Activated naive CD8-positive, alpha-beta T cell treated with anti-CD3 and anti-CD28 coated beads, Interleukin-2, amount 10 ng/mL, durations not matched to agents 7 days and 5 days (primary cell): ENCODE measurements at places on chromosomes 6 and 20. TPM values are rescaled to one million over a fixed set of nuclear protein-coding genes. Genes with fewer than 3 reads are reported as not detected.
A peak's percentile ranks its signal among the peaks of the same experiment; 100 is the strongest.

The STMND1 gene
- total RNA-seq, result not detected

The RBPJL gene
- total RNA-seq, result not detected

The DNAH8 gene
- total RNA-seq, result 0.06 TPM

The OTOR gene
- total RNA-seq, result not detected

The KCNK16 gene
- total RNA-seq, result not detected

The CD40 gene
- total RNA-seq, result 3.1 TPM

The TSHZ2 gene
- total RNA-seq, result 0.54 TPM

The DPM1 gene
- total RNA-seq, result 48.9 TPM

DNA sequence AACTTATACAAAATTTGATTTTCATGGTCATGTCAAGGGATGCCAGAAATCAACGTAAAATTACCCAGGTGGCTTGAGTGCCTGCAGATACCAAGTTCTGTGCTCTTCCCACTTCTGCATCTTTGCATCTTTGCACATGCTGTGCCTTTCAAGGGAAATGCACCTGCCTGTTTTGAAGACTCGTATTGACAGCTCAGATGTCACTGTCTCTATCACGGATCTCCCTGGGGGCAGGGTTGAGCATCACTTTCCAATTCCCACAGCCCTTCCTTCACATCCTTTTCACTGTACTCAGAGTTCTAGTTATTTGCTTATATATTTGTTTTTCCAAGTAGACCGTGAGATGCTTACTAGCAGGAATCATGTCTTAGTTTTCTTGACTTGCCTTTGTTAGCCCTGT is 274.2 kb downstream of the CDH26 start:
- no peak for DNase-seq

- no peak for DNase-seq
Measured at GRCh38 chr20:57782631-57783041, 72.8 kb upstream of the PMEPA1 start.

GRCh38 chr6:21133901-21134300 is 459.6 kb upstream of the SOX4 start:
- DNase-seq, result no peak

DNA sequence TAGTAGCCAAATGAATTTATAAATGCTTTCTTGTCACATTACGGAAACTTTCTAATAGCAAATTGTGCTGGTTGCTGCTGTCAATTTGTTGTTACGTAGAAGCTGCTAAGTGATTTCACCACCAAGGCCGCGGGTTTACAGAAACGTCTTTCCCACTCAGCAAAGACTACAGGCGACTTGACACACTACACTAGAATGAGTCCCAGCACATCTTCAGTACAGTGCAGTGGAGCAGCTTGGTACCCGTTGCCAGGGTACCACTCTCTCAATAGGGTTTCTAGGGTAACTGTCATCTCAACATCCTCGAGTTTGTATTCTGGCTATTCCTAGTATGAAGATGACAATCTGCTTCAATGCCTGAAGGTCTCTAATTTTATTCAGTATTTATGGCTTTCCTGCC is 22.7 kb upstream of the ZDHHC14 start:
- no peak for DNase-seq

DNA sequence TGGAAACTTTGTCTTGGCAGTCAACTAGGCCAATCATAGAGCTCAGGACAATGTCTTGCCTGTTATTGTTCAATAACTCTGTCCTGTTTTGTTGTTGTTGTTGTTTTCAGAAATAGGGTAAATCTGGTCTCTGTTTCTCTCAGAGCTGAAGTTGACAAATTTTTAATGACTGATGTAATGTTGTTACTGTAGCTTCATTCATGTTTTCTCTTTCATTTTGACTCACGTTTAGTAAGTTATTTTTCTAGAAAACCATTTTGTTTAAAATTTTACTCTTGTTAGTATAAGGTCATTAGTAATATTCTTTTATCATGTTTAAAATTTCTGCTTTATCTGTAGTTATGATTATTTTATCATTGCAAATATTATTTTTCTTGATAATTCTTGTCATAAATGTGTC is 51.6 kb upstream of the GRIK2 start:
- no peak for DNase-seq

- no peak for DNase-seq
Measured at GRCh38 chr6:41161380-41161779, 1.5 kb downstream of the TREM2 start.

DNA sequence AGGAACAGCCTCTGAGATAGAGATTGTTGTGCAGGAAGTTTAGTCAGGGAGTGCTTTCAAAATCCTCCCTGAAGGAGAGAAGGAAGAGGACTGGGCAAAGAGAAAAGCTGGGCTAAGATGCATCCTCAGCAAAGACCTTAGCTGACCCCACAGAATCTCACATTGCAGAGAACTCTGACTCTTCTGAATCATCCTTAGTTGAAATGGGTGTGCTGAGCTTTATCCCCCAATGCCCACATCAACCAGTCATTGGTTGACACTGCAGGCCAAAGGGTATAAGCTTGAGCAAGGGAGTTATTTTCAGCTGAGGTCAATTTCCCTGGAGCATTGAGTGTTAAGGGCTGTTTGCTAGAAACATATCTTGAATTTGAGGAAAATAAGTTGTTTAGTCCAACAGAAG is 732.2 kb downstream of the CBLN4 start:
- DNase-seq, result no peak

- no peak for DNase-seq
Measured at GRCh38 chr20:58469616-58470015, 45.6 kb downstream of the APCDD1L start.

GRCh38 chr20:56393653-56394052 is 1.2 kb downstream of the CSTF1 start:
- DNase-seq, result no peak

DNA sequence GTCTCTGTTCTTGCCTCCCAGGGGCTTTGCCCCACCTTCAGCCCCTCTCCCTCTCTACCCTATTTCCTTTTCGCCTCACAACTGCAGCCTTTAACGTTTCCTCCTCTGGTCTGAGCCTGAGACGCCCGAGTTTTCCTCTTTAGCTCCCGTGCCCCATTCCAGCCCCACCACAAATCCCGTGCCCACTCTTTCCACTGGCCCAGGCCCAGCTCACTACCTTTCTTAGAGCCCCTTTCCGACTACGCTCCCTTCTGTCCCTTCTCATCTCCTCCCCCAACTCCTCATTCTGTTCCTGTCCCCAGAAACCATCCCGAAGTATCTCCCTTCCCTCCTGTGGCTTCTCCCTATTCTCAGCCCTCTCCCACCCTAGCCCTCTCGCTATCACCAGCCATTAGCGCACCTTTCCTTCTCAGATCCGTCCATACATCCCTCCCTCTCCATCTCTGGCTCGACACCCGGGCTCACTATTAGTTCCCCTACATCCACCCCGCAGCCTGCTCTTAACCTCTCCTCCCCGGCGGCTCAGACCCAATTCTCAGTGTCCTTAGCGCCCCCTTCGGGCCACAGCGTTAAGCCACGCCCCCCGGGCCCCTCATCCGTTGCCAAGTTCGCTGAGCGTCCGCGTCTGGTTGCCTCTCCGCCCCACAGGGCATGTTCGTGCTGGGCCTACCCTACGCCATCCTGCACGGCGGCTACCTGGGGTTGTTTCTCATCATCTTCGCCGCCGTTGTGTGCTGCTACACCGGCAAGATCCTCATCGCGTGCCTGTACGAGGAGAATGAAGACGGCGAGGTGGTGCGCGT is 2.7 kb downstream of the SLC32A1 start:
- peak; percentile 64 for DNase-seq

- DNase-seq, result no peak
Measured at GRCh38 chr20:51985013-51985415, 182.7 kb upstream of the SALL4 start.

- DNase-seq, result no peak
Measured at GRCh38 chr6:17585766-17586490, 14.2 kb upstream of the FAM8A1 start.

DNA sequence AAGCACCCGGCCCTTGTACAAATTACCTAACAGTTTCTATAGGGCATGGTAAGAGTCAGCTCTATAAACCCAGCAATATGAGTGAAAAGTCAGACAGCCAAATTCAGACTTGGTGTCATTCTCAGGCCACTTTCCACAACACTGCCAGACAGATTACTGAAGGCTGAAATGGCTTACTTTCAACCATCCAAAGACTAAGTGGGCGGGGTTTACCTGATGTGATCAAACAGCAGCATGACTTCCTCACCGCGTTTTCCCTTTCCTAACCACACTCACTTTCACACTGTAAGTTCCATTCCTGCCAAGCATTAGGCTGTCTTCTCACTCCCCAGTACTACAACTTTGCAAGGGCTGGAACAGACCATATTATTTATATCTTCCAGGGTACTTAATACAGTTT is 85.9 kb downstream of the SMLR1 start:
- no peak for DNase-seq

- no peak for DNase-seq
Measured at GRCh38 chr6:43355862-43356590, 13.4 kb downstream of the ZNF318 start.

DNA sequence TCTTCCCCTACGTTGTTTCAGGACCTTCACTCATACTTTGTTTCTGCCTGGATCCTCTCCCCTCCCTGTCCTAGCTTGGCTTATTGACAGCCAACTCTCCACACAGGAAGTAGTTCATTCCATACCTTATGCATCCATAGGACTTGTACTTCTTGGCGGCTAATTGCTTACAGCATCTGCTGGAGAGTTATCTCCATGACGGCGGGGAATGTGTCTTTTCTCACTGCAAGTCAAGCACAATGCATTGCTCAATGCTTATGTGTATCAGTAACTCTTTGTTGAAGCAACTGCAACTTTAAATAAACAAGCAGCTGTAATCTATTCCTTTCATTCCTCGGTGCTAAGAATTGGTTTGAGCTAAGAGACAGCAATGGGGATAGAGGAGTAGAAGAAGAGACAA is 551.3 kb upstream of the EPHA7 start:
- DNase-seq, result no peak

GRCh38 chr20:20295621-20296498 is 72.0 kb upstream of the INSM1 start:
- no peak for DNase-seq

- DNase-seq, result no peak
Measured at GRCh38 chr6:115750292-115750691, 310.4 kb downstream of the FRK start.

- no peak for DNase-seq
Measured at GRCh38 chr6:106766201-106766600, 136.8 kb downstream of the QRSL1 start.

DNA sequence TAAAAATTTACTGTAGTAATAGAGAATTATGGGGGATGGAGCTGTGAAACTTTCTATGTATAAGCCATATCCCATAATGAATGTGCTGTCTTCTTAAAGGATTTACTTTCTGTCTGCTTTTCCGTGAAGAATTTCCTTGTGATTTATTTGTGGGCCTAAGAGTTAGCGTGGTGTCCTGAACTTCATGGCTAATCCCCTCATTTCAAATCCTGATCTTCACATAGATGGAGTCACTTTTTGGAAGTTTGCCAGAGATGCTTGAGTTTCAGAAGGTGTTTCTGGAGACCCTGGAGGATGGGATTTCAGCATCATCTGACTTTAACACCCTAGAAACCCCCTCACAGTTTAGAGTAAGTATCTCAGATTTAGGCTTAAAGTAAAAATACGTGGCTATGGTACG is 19.4 kb upstream of the CLDN20 start:
- DNase-seq, result no peak
